ENCODE measurements at places on chromosomes 11 and 22.

- DNase-seq: no peak
Observed at GRCh38 chr22:24157822-24158135, 23.5 kb upstream of the SUSD2 start.

DNA sequence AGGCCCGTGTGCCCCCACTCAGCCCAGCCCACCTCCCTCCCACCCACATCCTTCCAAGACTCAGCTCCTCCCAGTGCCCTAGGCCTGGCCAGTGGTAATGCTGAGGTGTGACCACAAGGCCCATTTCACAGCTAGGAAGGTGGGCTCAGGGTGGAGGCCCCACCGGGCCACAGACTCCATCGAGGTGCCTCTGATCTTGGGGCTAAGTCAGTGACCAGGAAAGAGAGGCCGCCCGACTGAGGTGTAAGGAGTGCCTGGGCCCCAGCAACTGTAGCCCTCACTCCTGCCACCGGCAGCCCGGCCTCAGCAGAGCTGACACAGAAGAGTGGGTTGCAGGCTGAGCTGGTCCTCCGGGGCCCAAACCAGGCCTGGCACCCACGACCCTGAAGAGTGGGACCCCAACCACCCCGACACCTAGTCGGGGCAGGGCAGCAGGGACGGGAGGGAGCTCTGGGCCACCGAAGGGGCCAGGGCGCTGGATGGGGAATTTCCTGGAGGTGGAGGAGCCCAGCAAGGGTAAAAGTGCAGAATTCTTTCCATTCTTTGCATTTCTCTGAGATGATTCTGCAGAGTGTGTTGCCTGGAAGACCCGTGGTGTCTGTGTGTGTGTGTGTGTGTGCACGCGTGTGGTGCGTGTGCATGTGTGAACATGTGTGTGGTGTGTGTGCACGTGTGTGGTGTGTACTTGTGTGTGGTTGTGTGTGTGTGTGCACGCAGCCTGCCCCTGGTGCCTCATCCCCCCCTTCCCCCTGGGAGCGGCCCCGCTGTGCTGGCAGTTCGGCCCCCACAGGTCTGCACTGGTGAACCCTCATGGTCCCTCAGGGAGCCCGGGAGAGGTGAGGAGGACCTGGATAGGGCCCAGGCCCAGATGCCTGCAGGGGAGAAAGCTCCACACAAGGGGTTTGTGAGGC is 8.3 kb upstream of the PIM3 start:
- no peak for DNase-seq

GRCh38 chr11:45538939-45539338 is 126.5 kb downstream of the CHST1 start:
- DNase-seq: no peak

- no peak for DNase-seq
Observed at GRCh38 chr11:2483426-2483825, 38.6 kb downstream of the KCNQ1 start.

DNA sequence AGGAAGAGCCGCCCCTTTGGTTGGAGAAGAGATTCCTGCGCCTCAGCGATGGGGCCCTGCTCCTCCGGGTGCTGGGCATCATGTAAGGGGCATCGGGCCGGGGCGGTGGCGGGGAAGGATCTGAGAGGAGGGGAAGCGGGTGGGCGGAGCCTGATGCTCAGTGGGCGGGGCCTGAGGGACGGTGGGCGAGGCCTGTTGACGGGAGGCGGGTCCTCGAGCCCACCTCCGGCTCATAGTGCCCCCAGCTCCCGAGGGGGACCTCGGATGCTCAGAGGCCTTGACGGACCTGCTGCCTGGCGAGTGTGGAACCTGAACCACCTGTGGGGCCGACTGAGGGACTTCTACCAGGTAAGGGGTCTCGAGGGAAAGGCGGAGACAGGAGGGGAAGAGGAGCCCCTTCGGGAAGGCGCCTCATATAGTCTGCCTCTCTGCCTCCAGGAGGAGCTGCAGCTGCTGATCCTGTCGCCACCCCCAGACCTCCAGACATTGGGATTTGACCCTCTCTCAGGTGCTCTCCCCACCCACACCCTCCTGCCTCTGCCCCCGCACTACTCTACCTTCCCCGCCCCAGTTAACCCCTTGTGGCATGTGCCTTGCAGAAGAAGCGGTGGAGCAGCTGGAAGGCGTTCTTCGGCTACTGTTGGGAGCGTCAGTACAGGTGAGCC is 799 bp downstream of the CCDC88B start:
- no peak for DNase-seq

DNA sequence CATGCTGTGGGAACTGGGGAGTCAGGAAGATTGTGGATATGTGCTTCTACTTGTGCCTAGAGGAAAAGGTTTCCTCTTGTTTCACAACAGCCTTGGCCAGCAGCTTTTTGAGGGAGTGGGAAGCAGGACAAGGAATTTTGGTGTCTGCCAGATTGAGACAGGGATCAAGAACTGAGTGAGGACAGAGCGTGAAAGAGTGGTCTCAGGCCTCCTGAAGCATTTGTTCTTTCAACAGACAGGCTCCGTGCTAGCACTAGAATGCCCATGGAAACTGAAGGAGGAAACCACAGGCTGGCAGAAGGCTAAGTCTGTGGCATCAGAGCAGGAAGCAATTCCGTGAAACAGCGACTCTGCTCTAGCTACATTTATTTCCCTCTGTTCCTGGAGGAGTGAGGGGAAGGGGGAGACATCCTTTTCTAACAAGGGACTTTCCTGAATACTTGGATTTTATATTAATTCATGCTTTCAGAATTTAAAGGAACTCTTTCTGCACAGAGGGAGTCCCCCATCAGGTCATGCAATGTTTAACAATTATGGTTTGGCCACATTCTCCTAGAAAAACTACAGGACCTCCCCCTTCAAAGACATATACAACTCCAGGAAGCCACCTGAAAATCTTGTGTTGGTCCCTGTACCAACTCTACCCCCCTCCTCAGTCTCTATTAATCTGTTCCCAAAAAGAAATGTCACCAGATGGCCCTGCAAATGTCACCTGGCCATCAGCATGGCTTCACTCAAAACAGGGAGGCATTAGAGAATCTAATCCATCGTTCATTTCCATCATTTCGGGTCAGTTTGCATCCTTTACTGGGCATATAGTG is 96.1 kb downstream of the SYT9 start:
- DNase-seq: no peak

- no peak for DNase-seq
Observed at GRCh38 chr11:69694781-69695180, 9.0 kb downstream of the FGF19 start.

- DNase-seq: no peak
Observed at GRCh38 chr11:129992161-129992944, 10.3 kb downstream of the PRDM10 start.

- DNase-seq: no peak
Observed at GRCh38 chr11:124865902-124866851, 945 bp downstream of the ROBO3 start.

- no peak for DNase-seq
Observed at GRCh38 chr11:69299023-69299461, 5.1 kb downstream of the MYEOV start.

GRCh38 chr11:10382518-10382917 is 72.5 kb upstream of the AMPD3 start:
- DNase-seq: no peak

GRCh38 chr11:21514316-21514715 is 678.6 kb upstream of the ANO5 start:
- DNase-seq: no peak

DNA sequence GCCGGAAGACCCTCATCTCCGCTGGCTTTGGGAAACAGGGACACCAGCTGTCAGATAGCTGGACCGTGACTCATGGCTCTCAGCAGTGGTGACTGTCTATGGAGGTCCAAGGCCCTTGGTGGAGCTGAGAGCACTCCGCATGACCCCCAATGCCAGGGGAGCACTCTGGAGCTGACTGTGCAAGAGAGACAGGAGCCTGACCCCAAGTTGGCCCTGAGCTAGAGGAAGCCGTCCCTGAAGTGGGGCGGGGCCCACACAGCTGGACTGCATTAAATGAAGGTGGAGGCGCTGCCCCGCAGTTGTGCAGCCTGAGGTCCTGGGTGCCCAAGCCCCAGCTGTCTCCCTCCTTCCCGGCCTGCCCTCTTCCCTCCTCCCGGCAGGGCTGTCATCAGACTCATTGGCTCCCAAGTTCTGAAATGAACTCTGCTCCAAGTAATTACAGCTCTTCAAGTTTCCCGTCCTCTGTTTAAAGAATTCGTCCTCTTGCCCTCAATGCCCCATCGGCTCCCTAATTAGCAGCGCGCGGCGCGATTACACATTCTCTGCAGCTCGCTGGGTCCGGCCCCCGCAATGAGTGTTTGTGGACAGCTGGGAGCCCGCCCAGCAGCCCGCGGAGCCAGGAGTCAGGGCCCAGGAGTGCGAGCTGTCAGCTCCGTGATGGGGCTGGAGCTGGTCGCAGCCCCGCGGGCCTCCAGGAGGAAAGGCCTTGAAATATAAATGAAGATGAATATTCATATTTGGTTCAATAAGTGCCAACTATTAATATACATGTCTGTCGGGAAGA is 93.2 kb upstream of the LMO1 start:
- no peak for DNase-seq

DNA sequence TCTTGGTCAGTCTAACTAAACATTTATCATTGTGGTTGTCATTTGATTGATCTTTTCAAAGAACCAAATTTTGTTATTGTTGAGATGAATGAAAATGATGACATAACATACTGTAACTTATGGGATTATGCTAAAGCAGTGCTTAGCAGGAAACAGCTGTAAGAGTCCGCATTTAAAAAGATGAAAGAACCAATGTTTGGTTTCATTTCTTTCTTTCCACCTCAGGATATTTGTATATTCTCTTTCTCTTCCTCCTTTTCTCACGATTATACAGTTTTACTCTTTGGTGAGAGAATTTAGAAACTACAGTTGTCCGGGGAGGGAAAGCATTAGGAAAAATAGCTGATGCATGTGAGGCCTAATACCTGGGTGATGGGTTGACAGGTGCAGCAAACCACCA is 23.1 kb downstream of the PIH1D2 start:
- DNase-seq: no peak

DNA sequence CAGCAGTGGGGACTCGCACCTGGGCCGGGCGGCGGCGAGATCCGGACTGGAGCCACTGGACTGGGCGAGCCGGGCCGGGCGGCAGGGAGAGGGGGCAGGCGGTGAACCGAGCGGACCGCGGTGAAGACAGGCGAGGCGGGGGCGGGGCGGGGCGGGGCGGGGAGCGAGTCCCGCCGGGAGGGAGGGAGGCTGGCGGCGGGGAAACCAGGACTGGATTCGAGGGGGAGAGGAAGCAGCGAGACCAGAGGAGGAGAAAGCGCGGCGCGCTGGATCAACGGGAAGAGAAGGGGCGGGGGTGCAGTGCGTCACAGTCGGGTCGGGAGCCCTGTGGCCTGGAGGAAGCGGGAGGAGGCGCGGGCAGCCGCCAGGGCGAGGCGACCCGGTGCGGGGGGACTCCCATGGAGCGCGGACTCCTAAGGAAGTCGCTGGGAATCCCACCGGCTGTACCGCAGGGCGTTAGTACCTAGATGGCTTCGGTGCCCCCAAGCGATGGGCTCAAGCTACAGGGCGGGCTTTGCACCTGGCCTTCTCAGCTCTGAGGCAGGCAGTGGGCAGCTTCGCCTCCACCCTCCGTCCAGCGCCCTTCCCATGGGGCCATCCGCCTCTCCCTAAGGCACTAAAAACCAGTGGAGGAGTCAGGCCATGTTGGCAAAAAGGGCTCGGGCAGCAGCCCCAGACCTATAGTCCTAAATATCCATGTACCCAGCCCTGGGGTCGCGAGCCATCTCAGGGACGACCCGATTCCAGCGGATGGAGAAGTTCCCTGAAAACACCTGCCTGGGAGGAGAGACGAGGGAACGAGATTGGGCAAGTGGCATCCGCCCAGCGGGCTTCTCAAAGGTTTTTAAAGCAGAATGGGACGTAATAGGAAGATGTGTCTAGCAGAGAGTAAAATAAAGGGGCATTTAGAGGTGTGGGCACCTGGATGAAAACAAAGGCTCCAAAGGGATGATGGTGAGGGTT is at the start of gene TMEM121B:
TSS of gene TMEM121B (minus strand) at position 128 of the 963 bp plus-strand sequence. CDS start 233 bp downstream, outside the sequence.
- no peak for DNase-seq

DNA sequence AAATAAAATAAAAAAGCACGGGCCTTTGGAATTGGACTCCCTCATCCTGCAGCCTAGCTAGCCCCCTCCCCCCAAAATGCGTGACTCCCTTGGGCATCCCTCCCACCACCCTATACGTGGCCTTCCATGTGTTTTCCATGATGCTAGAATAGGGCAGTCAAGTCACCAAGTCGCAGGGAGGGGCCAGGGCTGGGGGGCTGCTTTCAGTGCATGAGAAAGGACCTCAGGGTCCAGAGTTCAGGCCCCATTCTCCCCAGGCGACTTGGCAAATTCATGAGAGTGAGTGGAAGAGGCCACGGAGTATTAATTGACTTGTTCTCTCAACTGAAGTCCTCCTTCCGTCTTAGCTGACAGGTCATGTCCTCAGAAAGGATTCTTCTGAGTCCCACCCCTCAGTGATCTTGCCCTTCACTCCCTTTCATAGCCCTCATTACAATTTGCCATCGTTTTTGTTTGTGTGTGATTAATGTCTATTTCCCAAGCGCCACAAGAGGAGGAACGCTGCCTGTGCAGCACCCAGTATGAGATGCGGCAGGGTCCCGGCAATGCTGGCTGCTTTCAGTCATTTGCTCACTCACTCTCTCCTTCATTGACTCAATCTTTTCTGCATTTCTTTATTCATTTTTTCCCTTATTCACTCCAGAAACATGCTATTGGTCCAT is 17.4 kb downstream of the LRRC32 start:
- no peak for DNase-seq

DNA sequence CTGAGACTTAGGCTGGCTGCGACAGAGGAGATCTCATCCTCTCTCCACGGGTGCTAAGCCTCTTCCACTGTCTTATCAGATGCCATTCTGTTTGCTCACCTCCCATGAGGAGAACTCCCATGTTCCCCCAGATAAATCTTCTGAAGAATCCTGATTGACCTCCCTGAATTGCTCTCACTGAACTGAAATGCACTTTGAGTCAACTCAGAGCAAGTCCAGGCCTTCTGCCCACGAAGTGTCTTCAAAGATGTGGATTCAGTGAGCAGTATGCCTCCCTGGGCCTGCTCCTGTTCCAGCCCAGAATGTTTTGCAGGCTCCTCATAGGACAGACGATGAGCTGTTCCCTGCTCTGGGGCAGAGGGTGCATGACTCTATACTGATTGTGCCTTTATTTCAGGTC is 17.4 kb downstream of the TUB start:
- no peak for DNase-seq

- DNase-seq: no peak
Observed at GRCh38 chr11:125275905-125276618, 111.5 kb downstream of the PKNOX2 start.

DNA sequence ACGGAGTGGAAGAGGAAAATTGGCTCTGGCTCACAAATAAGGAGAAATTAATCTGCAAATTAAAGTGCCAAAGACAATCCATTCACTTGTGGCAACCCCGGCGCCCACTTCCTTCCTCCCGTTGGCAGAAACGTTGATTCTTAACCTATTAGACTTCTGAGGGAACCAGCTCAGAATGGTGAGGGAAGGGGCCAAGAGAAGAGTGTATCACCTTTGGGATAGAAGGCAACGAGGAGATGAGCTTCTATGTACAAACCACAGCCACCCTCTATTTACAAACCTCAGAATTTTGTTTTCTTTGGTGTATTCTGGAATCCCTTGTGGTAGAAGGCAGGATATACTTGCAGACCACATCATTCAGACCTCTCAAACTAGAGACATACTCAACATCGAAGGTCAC is 1.1 kb downstream of the MB start:
- DNase-seq: no peak

Data from keratinocyte (primary cell).